ENCODE measurements at places on chromosomes 4 and X.

- no peak for DNase-seq
These were observed 23.7 kb downstream of the DOK7 start for GRCh38 chr4:3486541-3487540.

DNA sequence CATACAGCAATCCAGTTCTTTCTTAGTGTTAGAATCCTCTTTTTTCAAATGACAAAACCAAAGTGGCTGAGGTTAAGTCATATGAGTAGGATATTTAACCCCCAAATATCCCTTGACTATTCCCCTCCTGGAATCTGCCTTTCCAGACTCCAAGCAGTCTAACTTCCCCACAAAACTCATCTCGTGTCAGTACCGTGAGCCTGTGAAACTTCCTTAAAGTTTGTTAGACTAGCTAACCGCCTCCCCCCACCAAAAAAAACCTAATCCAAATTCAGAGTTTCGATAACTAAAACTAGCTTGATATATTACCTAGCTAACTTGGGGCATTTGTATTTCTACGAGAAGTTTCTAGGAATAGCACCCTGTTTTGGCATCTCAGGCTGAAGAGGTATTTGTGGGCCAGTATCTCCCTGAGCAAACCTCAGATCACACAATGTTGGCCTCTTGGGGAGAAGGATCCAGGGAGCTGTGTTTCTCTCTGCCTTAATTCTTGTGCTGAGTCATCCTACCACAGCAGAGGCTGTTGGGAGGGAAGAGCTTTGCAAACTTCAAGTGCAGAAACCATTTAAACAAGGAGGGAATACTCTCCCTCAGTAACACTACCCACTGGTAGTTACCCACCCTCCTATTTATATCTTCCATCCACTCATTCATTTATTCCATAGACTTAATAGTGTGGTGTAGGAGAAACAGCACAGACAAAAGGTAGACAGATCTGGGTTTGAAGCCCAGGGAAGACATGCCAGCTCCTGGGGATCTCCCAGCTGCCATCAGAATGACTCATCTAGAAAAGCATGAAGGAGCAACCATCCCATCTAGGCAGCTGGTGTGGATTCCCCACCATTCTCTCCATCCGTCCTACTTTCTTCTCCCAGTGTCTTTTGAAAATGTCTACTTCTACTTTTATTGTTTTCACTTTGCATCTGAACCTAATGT, 39.3 kb upstream of the TXK start:
- peak; percentile 59 for DNase-seq

DNA sequence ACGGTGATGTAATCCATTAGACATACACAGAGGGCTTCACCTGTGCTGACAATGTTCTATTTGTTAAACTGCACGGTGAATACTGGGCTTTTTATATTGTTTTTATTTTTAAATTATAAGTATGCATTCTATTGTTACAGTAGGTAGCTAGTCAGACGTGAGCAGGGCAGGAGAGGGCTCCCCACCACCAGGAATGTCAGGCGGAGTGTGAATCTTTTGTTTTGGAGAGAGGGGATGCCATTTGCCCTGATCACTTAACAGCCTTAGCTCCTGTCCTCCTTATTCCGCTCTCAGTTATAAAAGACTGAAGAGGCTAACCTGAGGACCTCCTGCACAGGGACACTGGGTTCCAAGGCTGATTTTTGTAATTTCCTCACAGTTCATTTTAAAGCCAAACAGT, 151.6 kb upstream of the TAPT1 start:
- DNase-seq, result no peak

GRCh38 chr4:5040856-5041620, 10.2 kb upstream of the STK32B start:
- DNase-seq, result no peak

GRCh38 chr4:93759506-93759905, 69.0 kb upstream of the ATOH1 start:
- DNase-seq, result peak; percentile 72
